Central memory CD4-positive, alpha-beta T cell (primary cell): ENCODE measurements at places on chromosomes 4 and X.

GRCh38 chr4:79869597-79870237 lies 203.3 kb downstream of the ANTXR2 start:
- no peak for DNase-seq

- no peak for DNase-seq
These were observed 15.1 kb upstream of the AFF1 start for GRCh38 chr4:86919561-86920223.

DNA sequence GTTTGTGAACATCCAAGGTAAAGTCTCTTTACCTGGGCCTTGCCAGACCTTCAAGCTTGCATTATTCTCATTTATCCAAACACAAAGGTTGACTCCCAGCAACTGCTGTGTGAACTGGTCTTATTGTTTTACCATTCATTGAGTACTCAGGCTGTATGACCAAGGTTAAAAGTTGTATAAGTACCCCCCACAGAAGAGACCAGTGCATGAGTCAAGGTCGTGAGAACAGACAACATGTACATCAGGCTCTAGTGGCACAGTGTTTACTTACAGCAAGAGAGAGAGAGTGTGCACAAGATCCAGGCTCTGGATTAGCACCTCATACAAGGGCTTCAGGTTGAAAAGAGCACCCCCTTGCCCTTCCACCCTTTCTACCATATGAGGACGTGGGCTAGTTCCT lies 77.4 kb upstream of the EFNB1 start:
- DNase-seq, result no peak

DNA sequence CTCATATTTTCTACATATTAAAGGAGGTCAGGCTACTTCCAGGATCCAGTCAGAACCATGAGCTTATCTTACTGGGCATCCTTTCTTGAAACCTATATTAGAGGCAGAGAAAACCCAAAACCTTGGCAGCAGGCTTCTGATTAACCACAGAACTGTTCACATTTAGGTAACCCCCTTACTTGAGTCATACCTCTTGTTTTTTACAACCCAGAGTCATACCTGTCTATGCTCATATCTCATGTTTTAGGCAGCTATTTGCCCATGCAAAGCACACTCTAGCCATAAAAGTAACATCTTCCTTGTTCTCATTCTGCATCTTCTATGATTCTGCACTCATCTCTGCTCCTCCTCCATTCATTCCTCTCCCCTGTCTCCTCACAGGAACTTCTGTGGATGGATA lies 138.0 kb upstream of the SMIM31 start:
- DNase-seq, result no peak

DNA sequence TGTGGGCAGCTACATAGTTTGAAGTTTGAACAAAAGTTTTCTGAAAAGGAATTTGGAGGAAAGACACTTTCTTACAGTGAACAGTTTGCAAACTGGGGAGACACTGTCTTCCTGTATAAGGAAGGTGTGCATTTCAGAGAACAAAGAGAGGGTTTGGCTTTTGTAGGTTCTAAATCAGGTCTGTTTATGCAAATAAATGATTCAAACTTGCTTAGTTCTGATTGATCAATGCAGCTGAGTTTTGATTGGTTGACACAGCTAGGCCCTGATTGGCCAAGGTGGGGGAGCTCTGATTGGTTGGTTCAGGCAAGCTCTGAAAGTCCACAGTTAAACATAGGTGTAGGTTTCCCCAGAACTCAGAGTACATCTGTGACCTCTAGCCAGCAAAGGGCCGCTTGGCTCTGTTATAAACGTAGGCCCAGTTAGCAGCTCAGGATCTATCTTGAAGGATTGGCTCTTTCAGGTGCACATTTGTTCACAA lies 63.0 kb upstream of the ENPP6 start:
- peak; percentile 43 for DNase-seq

- DNase-seq, result no peak
These were observed 993.6 kb downstream of the ARAP2 start for GRCh38 chr4:35250761-35251160.

DNA sequence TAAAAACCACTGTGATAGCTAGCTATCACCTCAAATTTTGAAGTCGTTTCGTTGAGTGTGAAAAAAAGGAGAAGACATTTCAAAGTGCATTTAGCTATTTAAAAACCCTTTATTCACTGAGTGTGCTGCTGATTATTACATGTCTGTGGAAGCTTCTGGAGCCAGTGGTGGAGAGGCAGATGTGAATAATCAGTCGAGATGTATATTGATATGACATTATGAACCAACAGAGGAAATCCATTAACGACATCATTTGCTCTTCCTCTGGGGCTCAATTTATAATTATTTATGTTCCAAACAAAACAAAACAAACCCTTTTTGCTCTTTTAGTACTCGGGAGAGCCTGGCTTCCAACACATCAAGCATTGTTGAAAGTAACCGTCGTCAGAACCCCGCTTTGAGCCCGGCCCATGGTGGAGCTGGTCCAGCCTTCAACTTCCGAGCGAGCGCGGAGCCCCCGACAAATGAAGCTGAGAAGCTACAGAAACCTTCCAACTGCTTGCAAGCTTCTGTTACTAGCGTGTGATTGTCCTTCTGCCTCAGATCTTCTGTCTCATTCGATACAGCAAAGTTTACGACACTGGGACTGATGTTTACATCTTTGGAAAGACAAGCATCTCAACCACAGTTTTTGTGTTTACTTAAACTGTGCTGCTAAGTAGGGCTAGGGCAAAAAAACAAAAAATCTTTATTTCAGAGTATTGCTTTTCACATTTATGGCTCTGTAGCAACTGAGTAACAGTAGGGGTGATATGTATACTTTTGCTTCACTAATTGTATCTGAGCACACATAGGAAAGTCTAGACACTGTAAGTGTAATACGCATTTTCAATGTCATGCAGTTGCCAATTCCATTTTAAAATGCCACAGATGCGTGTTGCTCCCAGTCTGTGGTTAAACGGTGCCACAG lies 111.9 kb downstream of the STOX2 start:
- no peak for DNase-seq

GRCh38 chrX:101483705-101484104 lies 1.6 kb upstream of the ARMCX4 start:
- no peak for DNase-seq

GRCh38 chrX:78330540-78330939 lies 3.1 kb upstream of the CYSLTR1 start:
- no peak for DNase-seq
